PC-3 (cell line): ENCODE measurements at places on chromosomes 5 and 9. TPM values are rescaled to one million over a fixed set of nuclear protein-coding genes. Genes with fewer than 3 reads are reported as not detected.

The RALGPS1 gene
- 7.9 and 10.2 TPM in 2 replicates for total RNA-seq

The WNT8A gene
- not detected in 2 replicates for total RNA-seq

The LRRC70 gene
- 1.5 and 1.6 TPM in 2 replicates for total RNA-seq

DNA sequence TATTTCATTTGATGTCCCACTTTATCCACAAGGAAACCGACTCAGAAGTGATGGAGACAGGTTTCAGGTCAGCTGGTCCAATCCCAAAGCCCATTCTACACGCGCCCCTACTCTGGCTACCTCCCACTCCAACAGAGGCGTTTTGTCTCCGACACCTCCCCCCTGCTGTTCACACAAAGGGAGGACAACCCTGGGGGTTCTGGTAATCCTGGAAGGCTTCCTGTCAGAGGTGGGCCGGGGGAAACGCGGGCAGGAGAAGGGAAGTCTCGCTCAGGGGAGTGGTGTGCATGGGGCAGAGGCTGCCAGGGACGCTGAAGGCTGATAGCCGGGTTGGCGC lies 39.7 kb upstream of the GABRP start:
- no peak overlapping the region for H3K27ac ChIP-seq
- no peak for DNase-seq
- H3K27me3 ChIP-seq = no peaks in the 10 kb centered on the region
- H3K4me3 ChIP-seq = no peak overlapping the region; the same call in 1 of the 2 replicates
- H3K36me3 ChIP-seq = no peaks in the 10 kb centered on the region

The PCDHA1 gene
- total RNA-seq = not detected in 2 replicates

DNA sequence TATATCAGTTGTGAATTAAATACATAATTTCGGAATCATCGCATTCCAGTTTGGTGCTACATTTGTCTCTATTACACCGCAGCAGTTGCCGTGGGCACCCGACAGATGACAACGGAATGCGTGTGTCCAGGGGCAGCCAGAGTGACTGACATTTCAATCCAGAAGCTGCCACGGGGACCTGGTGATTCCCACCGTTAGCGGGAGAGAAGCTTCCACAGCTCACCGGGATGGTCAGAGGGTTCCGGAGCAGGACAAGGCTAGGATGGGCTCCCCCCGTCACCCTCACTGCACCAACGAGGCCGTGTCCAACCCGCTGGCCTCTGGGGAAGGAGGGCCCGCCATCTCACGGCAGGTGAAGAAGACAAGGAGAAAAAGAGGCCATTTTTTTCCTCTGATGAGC lies 86.8 kb downstream of the GTF3C4 start:
- no peaks in the 10 kb centered on the region for H3K27me3 ChIP-seq
- no peaks in the 10 kb centered on the region for H3K4me1 ChIP-seq
- H3K36me3 ChIP-seq = no peaks in the 10 kb centered on the region
- no peak overlapping the region for H3K27ac ChIP-seq

DNA sequence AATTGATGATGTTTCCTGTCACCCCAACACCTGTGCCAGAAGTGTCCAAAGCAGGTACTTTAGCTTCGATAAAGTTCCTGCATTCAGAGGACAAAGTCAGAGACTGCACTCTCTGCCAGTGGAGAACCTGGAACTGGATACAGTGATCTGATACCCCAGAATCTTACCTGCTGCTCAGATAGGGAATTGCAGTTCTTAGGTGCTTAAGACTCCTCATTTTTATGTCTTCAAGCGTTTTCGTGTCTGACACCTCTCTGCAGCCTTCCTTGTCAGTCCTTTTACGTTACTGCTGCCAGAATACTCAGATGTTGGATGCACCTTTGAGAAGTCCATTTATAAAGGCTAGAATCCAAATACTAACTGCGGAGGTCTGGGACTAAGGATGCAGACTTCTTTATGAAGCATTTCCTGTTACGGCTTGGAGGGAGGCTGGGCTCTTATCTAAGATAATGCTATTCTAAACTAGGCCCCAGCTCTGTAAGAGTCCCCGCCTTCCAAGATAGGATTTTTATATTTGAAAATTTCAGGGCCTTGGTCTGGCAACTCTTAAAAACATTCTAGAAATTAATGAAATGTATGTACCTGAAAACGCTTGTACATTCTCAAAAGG lies 1.9 kb downstream of the ISOC1 start:
- no peaks in the 10 kb centered on the region for H3K36me3 ChIP-seq
- H3K4me3 ChIP-seq = peak overlapping the region; percentile 86

DNA sequence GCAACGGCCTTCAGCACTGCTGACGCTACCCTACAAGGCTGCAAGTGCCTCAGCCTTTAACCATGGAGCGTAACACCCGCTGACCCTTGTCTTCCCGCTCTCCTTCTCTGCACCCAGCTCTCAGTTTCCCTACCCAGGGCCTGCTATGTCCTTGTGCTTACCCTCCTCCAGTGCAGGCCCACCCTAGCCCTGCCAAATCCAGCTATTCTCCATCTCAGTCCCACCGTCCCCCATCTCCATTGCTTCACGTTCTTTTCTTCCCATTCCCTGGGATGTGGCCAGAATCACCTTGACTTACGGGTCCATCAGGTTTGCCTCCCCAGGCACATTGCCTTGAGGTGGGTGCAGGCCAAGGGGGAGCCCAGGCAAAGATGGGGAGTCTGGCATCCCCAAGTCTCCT lies 91.2 kb downstream of the PAX5 start:
- H3K27me3 ChIP-seq = no peaks in the 10 kb centered on the region
- H3K4me3 ChIP-seq = no peak overlapping the region
- 0 out of 2 replicates have a peak, but pooled peaks cover 3% of the 10 kb centered on the region for H3K4me1 ChIP-seq
- no peak overlapping the region for H3K27ac ChIP-seq

The SEMA5A gene
- total RNA-seq = 2.6 and 4.4 TPM in 2 replicates

The ASPN gene
- not detected in 2 replicates for total RNA-seq

DNA sequence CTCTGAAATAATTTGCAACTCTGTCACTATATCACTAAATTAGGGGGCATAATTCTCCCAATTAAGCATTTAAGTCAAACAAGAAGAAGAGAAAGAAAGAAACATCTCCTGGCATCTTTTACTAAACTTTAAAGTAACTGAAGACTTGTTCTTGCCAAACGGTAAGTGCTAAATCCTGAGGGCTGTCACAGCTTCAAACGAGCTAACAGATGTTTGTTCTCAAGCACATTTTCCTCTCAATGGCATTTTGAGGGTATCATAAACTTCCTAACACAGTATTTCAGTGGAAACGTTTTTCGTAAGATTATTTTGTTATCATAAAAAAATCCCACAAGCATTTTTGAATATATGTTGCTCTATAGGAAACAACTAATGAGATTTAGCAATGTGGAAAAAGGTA lies 169.5 kb upstream of the TAS2R1 start:
- no peaks in the 10 kb centered on the region for H3K36me3 ChIP-seq
- H3K27ac ChIP-seq = no peak overlapping the region
- H3K4me1 ChIP-seq = no peaks in the 10 kb centered on the region
- no peaks in the 10 kb centered on the region for H3K27me3 ChIP-seq
- H3K4me3 ChIP-seq = no peak overlapping the region

DNA sequence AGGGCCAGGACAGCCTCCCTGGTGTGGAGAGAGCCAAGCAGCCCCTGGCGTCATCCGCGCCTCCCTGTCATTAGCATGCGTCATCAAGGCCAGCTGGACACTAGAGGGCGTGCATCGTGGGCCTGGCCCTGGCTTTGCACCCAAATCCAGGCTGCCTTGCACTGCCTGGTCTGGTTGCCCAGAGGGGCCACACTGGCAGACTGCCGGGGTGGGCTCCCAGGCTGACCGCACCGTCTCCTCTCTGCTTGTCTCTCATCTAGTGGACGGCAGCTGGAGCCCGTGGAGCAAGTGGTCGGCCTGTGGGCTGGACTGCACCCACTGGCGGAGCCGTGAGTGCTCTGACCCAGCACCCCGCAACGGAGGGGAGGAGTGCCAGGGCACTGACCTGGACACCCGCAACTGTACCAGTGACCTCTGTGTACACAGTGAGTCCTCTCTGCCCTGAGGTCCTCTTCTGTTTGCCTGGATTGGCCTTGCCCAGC lies 29.0 kb downstream of the HK3 start:
- H3K4me1 ChIP-seq = no peaks in the 10 kb centered on the region
- no peak overlapping the region for H3K27ac ChIP-seq
- H3K27me3 ChIP-seq = peaks cover 23% of the 10 kb centered on the region
- no peak overlapping the region for H3K4me3 ChIP-seq
- no peaks in the 10 kb centered on the region for H3K36me3 ChIP-seq

The NEK6 gene
- 21.1 and 22.1 TPM in 2 replicates for total RNA-seq

- H3K36me3 ChIP-seq = no peaks in the 10 kb centered on the region
- no peak overlapping the region for H3K4me3 ChIP-seq
- no peak overlapping the region for H3K27ac ChIP-seq
- DNase-seq = no peak
- no peaks in the 10 kb centered on the region for H3K27me3 ChIP-seq
- peaks cover 41% of the 10 kb centered on the region for H3K4me1 ChIP-seq
Observed at GRCh38 chr5:36945687-36946086, 69.1 kb downstream of the NIPBL start.

The SLC6A19 gene
- total RNA-seq = not detected in 2 replicates

DNA sequence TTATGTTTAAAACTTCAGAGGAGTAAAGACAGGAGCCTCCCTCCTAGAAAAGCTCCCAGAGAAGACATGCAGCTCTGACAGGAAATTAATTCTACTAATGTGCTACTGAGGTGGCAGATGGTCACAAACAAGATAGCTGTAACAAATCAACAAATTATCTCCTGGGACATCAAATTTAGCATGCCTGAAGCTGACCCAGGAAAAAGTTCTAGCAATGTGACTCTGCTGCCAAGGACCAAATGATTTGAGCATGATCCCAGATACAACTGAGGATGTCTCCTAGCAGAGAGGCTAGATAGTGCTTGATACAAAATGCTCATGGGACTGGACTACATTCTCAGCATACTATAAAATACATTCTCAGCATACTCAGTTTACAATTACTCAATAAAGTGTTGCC lies 413.5 kb upstream of the SMC2 start:
- no peak for DNase-seq
- H3K4me3 ChIP-seq = no peak overlapping the region
- no peak overlapping the region for H3K27ac ChIP-seq

The TMEM171 gene
- total RNA-seq = 1.8 and 2.4 TPM in 2 replicates

The LMX1B gene
- total RNA-seq = 0.55 and 1.2 TPM in 2 replicates

DNA sequence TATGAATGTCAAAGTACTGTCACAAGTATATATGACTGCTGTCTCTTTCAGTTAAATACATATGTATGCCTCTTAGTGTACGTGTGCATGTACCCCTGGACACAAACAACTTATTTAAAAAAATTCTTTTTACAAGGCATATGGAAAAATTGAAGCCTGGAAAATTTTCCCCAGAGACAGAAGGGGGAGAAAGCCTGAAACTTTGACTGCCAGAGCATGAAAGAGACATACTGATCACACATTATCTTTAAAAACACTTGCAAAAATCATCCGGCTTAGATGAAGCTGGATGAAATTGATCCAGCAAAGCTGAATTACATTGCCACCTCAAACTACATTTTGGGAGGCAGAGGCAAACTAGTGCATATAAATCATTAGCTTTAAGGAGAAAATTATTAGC lies 88.0 kb upstream of the NFIB start:
- H3K4me3 ChIP-seq = no peak overlapping the region
- no peaks in the 10 kb centered on the region for H3K27me3 ChIP-seq
- peaks cover 20% of the 10 kb centered on the region for H3K4me1 ChIP-seq
- no peak overlapping the region for H3K27ac ChIP-seq
- no peaks in the 10 kb centered on the region for H3K36me3 ChIP-seq
- DNase-seq = no peak

The CAMK2A gene
- 0.15 TPM in 1 of 2 replicates, not detected in the other for total RNA-seq

DNA sequence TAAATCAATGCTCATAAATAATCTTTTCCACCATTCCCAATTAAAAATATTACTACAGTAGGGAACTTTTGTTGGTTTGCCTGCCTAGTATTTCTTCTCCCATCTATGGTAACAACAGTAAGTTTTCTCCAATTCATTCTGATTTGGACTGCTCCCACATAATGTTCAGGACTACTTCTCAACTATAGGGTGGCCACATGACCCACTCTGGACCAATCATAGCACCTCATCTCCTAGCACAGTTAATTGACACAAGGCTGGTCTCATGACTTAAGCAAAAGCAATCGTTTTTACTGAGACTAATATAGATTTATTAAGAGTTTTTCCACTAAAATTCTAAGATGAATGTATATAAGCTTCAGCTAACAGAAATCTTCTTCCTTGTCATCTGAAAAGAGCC lies 28.7 kb upstream of the SLCO6A1 start:
- H3K36me3 ChIP-seq = no peaks in the 10 kb centered on the region
- no peak overlapping the region for H3K4me3 ChIP-seq
- DNase-seq = no peak
- peaks cover 26% of the 10 kb centered on the region for H3K27me3 ChIP-seq
- H3K27ac ChIP-seq = no peak overlapping the region
- no peaks in the 10 kb centered on the region for H3K4me1 ChIP-seq

The GRXCR2 gene
- total RNA-seq = not detected in 2 replicates

GRCh38 chr9:120377268-120378159 lies 202.5 kb downstream of the CDK5RAP2 start:
- no peaks in the 10 kb centered on the region for H3K27me3 ChIP-seq
- no peaks in the 10 kb centered on the region for H3K4me1 ChIP-seq
- no peak overlapping the region for H3K4me3 ChIP-seq
- H3K36me3 ChIP-seq = no peaks in the 10 kb centered on the region
- no peak for DNase-seq
- no peak overlapping the region for H3K27ac ChIP-seq

The SPATA24 gene
- total RNA-seq = 1.4 and 3.1 TPM in 2 replicates

The SGCD gene
- total RNA-seq = 0.15 and 0.29 TPM in 2 replicates

GRCh38 chr5:149224282-149224681 lies 47.4 kb upstream of the AFAP1L1 start:
- no peak overlapping the region for H3K4me3 ChIP-seq
- no peaks in the 10 kb centered on the region for H3K27me3 ChIP-seq
- peaks cover 39% of the 10 kb centered on the region for H3K4me1 ChIP-seq
- DNase-seq = no peak
- no peaks in the 10 kb centered on the region for H3K36me3 ChIP-seq
- H3K27ac ChIP-seq = no peak overlapping the region

The ADRB2 gene
- 41.1 and 42.1 TPM in 2 replicates for total RNA-seq

DNA sequence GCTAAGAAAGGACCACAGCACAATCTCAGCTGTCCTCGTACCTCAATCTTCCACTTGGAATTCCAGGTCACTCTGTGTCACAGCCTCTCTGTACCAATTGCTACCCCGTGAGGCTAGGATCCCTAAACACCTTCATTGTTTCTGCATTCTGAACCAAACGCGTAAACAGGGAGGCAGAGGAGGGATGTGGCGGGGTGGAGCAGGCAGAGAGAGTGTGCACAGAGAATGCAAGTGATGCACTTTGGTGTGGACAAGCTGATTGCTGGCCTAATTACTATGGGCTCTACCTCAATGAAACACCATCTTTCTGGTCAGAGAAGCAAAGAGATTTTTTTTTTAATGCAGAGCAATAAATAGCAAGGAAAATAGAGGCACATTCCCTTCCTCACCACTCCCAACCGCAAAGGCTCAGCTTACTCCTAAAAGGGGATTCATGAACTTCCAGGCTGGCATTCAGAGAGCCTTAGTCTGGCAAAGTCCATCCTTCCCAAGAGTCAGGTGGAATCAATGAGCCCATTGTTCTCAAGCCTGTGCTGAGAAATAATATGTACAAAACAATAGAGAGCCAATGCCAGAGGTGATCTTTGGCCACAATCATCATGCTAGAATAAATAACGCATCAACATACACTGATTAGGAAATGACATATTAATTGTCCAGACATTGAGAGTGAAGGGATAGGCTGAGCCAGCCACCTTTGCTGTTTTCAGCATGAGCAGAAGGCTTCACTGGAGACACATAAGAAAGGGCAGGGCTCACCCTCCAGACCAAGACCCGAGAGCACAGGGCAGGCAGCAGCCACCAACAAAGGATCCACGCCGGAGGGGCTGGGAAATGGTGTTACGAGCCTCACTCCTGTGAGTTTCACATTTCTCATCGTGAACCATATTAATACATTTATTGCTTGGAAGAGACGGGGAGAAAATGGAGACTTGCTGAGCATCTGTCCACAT lies 278.8 kb downstream of the ENC1 start:
- H3K36me3 ChIP-seq = no peaks in the 10 kb centered on the region
- no peak overlapping the region for H3K27ac ChIP-seq
- no peaks in the 10 kb centered on the region for H3K4me1 ChIP-seq

The GPR21 gene
- 0.15 TPM in 1 of 2 replicates, not detected in the other for total RNA-seq
